ENCODE measurements at places on chromosomes 7 and 10.

DNA sequence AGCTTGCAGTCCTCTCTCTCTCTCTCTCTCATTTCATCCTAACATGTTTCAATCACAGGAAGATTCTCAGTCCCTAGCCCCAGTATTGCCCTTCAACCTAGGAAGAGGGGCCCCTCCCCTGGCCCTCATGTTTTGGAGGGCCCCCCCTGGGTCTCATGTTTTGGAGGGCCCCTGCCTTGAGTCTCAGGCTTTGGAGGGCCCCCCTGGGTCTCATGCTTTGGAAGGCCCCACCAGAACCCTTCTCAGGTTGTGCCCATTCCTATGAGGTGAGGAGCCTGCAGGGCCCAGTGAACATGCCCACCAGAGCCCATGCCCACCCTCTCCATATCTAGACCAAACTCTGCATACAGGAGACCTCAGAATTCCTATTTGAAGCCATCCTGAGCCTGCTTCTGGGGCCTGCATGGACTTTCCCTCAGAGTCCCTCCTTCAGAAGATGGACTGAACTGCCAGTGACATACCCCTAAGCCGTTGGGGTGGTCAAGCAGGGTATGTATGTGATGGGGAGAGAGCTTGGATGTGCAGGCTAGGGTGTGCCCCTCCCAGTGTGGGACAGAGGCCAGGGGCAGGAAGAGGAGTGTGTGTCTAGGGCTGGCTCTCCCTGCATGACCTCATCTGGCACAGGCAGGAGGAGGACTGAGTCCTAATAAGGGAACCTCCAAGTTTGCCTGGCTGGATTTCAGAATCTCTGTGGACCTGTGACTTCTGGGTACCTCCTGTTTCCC, 8.1 kb upstream of the VDAC2 start:
- DNase-seq: no peak

- no peak for DNase-seq
These were observed 121.9 kb downstream of the SMURF1 start for GRCh38 chr7:99021941-99022560.

DNA sequence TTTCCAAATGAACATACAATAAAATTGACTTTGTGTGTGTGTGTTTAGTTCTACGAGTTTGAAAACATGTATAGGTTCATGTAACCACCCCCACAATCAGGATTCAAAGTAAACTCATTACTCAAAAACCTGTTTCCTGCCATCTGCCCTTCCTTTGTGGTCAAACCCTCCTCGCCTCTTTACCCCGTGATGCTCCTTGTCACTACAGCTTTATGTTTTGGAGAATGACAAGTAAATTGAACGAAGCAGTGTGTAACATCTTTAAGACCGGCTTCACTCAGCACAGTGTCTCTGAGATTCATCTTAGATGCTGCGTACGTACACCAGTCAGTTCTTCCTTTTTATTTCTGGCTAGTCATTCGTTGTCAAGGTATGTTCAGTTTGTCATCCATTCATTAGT, 54.6 kb upstream of the MKI67 start:
- DNase-seq: no peak

DNA sequence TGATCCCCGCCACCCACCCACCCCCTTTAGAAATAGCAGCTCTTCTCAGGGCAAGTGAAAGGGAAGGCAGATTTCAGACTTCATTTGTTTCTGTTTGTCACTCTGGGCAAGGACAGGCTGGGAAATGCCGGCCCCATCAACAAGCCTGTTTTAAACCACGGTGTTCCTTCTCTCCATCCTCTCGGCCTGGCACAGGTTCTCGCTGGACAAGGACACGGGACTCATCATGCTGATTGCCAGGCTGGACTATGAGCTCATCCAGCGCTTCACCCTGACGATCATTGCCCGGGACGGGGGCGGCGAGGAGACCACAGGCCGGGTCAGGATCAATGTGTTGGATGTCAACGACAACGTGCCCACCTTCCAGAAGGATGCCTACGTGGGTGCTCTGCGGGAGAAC, 42.3 kb downstream of the C10orf105 start:
- no peak for DNase-seq

- DNase-seq: no peak
These were observed 66.8 kb downstream of the LYZL2 start for GRCh38 chr10:30562787-30563186.

- no peak for DNase-seq
These were observed 3.2 kb downstream of the AGR2 start for GRCh38 chr7:16801579-16801978.

DNA sequence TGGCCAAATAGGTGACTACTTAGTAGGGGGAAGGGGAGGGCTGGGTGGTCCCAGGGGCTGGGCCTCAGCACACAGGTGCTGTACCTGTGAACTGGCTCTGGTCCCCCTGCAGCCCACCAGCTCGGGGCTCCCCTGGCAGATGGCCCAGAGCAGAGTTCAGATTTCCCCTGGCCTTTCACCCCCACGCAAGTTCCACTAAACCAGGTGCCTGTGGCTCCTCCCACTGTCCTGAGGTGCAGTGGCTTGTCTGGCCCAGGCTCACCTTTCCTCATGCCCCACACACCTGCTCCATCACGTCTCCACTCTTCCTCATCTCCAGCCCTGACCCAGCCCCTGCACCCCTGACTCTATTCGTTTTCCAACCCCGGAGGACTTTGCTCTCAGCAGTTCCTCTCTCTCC, 47.3 kb upstream of the OPALIN start:
- DNase-seq: no peak

DNA sequence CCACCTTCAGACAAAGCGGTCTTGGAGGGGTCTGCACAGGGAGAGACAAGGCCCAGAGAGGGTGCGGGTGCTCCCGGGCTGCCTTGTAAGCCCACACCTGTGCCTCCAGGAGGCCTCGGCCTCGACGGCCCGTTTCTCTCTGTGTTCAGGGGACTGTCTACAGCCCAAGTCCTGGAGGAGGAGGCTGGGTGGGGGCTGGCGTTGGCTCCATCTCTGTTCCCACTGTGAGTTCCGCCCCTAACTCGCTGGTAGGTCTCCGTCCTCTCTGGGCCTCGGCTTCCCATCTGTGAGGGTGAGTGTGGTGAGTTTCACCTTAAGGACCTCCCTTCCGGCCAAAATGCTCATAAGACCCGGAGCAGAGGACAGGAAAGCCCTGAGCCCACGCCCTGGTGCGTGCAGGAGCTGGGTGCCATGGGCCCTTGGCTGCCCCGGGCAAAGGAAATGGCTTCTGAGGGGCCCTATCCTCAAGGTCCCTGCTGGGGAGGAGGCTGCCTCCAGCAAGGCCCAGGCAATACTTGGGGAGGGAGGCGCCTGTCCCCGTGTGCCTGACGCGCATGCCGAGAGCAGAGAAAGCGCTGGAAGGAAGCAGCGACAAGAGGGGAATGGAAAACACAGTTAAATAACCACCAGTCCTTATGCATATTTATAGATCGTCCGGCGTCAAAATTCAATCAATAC, 276.8 kb downstream of the ELFN1 start:
- DNase-seq: no peak

DNA sequence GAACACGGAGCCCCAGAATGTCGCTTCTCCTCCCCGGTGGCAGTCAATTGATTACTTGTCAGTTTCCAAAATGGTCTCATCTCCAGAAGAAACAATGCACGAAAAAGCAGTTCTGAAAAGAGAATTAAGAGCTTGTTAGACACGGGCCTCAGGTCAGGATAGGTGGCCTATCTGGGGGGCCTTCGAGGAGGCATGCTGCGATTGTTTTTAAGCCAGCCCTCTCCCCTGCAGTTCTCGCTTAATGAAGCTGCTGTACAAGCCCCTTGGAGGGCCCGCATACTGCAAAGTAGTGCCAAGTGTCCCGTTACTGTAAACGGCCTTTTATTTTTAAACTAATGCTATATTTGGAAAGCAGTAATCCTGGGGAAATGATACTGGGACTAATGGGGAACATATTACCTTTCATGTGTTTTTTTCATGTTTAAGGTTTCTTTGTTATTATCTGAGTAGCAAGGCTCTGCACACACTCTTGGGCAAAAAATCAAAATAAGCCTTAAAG, 114.8 kb upstream of the TCF7L2 start:
- no peak for DNase-seq

- DNase-seq: no peak
These were observed 166.6 kb downstream of the KIF20B start for GRCh38 chr10:89867964-89868363.

DNA sequence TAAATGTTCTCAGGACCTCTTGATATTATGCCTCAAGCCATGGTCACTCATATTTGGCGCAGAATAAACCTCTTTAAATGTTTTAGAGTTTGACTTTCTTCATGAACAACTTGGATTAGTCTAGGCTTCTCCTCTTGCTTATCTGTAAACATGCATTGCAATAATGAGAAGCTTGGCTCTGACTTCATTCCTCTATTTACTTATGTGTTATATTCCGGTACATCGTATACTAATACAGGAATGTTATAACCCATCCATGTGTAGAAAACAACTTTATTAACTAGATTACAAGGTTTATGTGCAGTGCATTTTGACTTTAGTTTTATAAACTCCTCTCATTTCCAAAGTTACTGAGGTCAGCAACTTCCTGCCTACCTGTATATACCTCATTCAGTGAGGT, 944.3 kb upstream of the GHITM start:
- no peak for DNase-seq

DNA sequence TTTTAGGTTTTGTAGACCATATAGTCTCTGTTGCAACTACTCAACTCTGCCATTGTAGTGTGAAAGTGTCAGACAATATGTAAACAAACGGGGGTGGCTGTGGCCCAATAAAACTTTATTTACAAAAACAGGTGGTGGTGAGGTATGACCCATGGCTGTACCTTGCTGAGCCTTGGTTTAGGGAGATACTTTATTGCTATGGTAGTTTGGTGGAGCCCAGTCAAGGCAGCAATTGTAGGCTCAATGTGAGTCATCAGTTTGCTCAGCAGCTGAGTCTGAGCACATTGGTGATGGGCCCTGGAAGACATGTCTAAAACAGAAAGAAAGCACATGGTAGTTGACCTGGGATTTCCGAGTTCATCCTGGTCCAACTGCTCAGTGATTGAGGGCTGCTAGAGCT, 242.5 kb downstream of the REEP3 start:
- no peak for DNase-seq

- DNase-seq: no peak
These were observed 68.2 kb upstream of the AHR start for GRCh38 chr7:17230099-17230807.

DNA sequence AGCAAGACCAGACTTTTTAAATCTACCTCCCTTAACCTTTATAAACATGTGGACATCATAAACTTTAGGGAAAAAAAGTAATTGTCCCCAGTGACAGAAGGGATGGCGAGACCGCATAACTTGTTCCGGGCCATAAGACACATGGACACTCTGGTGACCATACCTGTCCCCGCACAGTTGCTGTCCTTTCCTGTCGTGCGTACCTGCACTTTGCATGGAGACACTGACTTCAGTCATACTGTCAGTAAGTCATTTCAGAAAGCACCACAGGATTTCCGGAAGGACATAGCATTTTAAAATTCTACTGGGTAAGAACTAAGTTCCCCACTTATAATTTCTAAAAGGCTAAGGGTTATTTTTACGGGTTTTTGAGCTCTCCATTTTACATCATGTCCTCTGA, 120.9 kb downstream of the CREB5 start:
- DNase-seq: no peak

- DNase-seq: no peak
These were observed 40.7 kb downstream of the ARL4A start for GRCh38 chr7:12728192-12728538.
